ENCODE measurements at places on chromosomes 3 and 15.

GRCh38 chr3:104137116-104137515, 1229.6 kb upstream of the ALCAM start:
- DNase-seq: no peak

DNA sequence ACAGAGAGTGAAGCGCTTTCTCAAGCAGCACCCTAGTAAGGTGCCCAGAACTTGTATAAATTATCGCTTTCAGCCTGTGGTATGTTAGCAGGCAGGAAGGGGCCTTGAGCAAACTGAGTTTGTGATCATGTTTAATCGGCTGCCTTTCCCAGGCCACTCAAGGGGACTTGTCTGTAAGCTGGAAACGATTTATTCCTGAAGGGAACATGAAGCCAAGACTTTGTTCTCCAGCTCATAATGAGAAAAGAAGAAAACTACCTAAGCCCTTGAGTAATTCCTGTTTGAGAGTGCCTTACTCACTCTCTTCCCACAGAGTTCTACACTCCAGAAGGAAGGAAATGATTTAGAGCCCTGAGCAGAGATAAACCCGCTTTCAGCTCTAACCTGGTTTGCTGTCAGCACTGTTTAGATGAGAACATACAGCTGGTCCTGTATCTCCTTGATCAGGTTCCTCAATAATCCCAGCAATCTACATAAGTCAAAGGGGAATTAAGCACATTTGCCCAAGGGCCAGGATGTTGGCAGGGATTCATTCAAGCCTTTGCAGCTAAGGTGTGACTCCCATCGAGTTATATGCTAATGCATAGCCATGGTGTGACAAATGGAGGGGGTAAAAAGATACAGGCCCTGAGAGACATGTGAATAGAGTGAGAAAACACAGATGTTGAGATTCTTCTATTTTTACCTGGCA, 187.7 kb upstream of the SLC24A5 start:
- DNase-seq: no peak

DNA sequence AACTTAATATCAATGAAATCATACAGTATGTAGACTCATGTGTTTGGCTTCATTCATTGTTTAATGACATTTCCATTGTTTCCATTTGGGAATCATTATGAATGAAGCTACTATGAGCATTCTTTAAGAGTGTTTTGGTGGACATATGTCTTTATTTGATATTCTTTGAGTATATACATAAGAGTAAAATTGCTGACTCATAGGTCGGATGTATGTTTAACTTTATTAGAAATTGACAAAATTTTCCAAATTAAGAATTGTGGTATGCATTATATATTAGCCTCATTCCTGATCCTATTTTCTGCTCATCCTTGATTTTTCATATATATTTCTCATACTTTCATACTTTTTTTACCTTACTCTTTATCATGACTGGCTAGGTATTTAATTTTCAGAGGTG, 28.7 kb upstream of the CMC1 start:
- DNase-seq: no peak

GRCh38 chr15:58286523-58286922, 145.3 kb upstream of the LIPC start:
- no peak for DNase-seq

DNA sequence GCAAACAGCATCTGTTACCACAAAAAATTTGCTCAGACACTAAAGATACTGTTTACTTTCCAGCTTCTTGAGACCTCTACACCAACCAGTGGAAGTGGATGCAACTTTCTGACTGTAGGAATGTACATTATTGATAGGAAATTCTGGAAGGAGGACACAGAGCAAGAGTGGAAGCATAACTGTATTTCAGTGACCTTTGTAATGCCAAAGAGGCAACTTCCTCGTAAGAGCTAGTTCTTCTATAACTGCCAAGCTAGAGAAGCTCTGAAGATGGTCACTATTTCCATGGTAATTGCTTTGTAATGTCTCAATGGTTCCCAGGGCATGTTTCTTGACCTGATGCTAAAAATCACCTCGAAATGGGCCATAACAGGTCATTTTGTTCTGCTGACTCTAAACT, 96.3 kb upstream of the SLC2A2 start:
- DNase-seq: no peak

DNA sequence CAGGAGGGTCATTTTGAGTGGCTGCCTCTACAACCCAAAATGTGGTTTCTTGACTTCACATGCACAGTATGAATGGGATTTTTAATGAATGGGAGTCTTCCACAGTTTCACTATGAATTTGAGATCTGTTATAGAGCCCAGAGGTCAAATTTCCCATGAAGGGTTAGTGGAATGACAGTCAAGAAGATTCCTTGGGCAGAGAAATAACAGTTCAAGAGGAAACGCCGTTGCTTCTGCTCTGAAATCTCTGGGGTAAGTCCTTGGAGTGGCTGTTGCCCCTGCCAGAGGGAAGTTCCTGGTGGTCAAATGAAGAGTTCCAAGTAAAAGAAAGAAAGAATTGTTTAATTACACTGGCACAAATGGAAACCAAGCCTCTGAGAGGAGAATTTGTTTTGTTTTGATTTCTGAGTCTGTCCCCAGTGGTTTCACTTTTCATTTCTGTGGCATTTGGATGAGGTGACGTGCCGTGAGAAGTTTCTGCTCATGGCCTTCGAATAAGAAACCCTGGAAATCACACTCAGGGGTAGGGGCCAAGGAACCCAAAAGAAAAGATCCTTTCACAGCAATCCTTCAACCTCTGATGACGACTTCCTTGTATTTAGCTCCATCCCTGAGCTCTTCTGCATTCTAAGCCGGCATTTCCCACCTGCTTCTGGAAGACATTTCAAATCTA, 77.5 kb upstream of the IL12A start:
- no peak for DNase-seq

DNA sequence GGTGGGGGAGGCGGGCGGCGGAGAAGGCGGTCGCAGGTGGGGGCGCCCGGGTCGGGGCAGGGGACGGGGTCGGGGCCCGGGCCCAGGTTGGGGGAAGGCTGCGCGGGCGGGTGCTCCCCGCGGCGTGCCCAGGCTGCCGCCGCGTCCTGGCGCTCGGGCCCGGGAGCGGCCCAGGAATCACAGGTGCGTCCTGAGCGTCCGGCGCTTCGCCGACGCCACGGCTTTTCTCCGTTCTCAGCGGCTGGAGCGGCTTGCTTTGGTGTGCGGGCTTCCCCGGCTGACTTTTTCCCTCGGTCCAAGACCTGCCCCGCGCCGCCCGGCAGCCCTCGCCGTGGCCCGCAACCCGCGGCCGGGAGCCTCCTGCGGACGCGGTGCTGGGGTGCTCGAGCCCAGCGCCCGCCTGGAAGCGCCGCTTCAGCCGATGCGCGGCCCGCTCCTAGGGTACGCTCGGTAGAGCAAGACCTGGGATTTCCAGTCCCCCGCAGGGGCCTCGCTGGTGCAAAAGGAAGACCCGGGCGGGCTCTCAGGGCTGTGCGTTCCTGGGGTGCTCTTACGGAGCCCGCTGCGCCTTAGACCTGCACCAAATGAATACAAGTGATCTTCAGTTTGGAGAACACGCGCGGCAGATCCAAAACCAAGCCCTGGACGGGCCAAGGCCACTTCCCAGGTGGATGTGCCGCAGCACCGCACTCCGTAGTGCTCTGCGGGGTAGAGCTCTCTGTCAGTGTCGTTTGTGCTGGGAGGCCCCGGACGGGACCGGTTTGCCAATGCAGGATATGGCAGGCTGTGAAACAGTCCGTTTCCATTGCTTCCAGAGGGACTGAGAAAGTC, 639 bp downstream of the NIPA1 start:
- DNase-seq: peak; percentile 22

- DNase-seq: peak; percentile 53
These were observed 405.8 kb downstream of the IGSF11 start for GRCh38 chr3:118628704-118629341.
